CD4-positive, alpha-beta T cell treated with Interleukin-6 at 100 ng/mL for 8 hours (primary cell): ENCODE measurements at places on chromosomes 12 and 14.

DNA sequence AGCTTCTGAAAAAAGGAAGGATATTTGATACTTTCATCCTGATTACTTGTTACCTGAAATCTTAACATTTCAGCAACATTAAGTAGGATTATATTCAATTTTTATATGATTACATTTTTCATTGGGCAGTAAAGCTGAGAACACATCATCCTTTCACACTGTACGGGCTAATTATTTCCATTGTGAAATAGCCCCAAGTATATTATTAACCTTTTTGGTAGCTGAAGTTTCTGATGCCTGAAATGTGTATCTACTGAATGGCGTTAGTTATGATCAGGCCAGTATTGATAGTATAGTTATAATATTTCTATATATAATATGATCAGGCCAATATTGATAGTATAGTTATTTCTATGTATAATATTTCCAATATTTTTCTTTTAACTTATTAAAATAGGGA lies 10.1 kb downstream of the SPATS2 start:
- no peak for DNase-seq

DNA sequence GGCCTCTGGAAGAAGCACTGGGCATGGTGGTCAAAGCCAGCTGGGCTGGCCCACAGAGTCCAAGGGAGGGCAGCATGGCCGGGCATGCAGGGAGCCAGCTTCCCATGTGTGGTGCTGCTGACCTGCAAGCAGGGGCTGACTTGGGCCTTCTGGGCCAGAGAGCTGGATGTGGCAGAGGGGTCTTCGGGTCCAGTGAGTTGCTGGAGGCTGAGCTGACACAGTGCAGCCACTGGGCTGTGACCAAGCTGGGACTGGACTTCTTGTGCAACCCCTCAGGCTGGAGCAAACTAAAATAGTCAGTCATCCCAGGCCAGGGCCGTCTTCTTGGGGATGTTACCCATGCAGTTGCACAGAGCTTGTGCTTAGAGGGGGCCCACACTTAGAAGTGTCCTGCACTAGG lies 7.3 kb upstream of the RIN3 start:
- no peak for DNase-seq

GRCh38 chr12:12282761-12283425 lies 16.0 kb upstream of the LRP6 start:
- DNase-seq, result no peak

- DNase-seq, result no peak
These were observed 57.5 kb upstream of the PIWIL1 start for GRCh38 chr12:130280231-130280630.

GRCh38 chr12:106149096-106149784 lies 10.5 kb upstream of the NUAK1 start:
- DNase-seq, result no peak

GRCh38 chr14:97369901-97370300 lies 572.7 kb downstream of the VRK1 start:
- no peak for DNase-seq

GRCh38 chr14:91870001-91870400 lies 2.7 kb upstream of the TC2N start:
- DNase-seq, result peak; percentile 91

DNA sequence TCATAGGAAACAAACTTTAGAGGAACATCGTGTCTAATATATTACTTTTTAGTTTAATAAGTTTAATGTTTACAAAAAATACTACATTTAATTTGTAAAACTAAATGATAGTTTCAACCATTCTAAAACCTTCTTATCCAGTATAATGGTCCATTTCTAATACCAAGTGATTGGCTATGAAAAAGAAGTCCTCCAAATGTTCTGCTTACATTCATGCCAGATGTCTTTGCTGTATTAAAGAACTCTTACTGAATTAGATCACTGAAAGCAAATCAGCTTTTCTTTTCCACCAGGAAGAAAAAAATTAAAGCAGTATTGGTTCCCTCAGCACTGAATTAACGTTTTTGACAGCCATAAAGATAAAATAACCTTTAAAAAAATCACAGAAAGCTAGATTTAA lies 3.7 kb downstream of the NOVA1 start:
- DNase-seq, result no peak

DNA sequence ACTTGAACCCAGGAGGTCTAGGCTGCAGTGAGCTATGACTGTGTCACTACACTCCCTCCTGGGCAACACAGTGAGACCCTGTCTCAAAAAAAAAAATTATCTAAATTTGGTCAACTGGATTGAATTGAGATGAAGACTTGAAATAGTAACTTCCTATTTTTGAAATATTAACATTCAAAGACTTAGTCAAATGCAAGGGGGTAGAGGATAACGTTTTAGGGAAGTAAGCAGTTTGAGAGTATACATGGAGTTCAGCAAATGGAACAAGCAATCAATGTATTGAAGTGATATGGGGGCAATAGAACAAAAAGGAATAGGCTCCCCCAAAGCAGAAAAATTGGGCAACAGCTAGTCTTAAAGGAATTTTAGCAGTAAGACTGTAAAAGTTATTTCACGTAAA lies 4.6 kb upstream of the MFAP5 start:
- DNase-seq, result no peak

GRCh38 chr12:96473394-96474093 lies 15.8 kb upstream of the CFAP54 start:
- no peak for DNase-seq

- peak; percentile 24 for DNase-seq
These were observed 2.5 kb downstream of the ARHGAP9 start for GRCh38 chr12:57476993-57477709.

GRCh38 chr12:121184984-121185889 lies 24.7 kb upstream of the P2RX4 start:
- DNase-seq, result no peak

- peak; percentile 33 for DNase-seq
These were observed 596 bp downstream of the DLST start for GRCh38 chr14:74882103-74882920.

- DNase-seq, result no peak
These were observed 3.4 kb upstream of the FBXO34 start for GRCh38 chr14:55267820-55268219.

DNA sequence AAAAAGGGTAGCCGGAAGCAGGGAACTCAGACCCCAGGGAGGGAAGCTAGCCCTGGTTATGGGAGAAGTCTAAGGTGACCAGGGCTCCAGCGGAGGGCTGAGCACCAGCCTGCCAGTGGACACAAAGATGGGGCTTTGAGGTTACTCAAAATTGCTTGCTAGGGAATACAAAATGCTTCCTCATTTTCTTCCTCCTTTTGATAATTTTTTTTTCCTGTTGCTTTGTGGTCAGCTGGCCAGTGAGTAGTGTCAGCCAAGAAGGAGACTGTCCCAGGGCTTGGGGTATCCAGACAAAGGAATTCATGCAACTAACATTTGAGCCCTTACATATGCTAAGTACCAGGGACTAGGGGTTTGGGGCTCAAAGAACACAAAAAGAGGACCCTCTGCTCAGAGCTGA lies 206.2 kb downstream of the PPM1H start:
- DNase-seq, result no peak

DNA sequence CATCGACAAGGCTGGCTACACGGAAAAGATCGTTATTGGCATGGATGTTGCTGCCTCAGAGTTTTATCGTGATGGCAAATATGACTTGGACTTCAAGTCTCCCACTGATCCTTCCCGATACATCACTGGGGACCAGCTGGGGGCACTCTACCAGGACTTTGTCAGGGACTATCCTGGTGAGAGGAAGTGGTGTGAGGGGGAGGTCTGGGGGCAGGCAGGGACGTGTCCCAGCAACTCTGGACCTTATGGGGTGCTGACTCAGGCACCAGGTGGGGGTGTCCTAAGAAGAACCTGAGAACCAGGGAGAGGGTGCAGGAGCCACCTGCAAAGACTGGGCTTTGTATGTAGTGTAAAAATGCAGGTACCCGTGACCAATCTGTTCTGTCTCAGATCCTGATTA lies 5.2 kb downstream of the ENO2 start:
- no peak for DNase-seq

GRCh38 chr12:4579305-4580102 lies 17.5 kb downstream of the DYRK4 start:
- no peak for DNase-seq

GRCh38 chr12:8913702-8914032 lies 642 bp upstream of the PHC1 start:
- no peak for DNase-seq

DNA sequence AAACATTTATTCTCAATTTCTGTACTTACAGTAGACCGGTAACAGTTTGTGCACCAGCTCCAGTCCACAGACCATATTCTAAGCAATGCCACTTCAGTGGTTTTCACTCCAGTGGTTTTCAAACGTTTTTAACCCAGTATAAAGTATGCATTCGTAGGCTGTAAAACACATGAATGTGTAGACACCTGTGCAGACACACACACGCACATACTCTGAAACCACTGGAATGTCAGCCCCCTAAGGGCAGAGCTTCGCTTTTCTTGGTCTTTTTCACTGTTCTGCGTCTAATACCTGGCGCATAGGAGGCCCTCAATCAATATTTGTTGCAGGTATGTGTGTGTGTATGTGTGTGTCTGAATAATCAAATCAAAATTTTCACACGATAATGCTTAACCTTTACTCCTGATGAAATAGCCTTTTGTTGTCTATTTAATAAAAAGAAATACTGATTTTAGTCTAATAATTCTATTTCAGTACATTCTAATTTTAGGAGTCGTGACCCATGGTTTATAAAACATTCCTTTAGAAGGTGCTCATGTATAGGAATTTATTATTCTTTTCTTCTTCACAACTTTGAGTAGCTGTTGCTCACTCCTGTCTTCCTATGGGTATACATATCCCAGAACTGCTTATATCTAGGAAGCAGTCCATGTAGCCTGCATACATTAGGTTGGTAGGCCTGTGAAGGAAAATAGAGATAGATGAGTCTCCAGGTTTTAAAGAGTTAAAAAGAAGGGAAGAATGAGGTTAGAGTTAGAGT lies 73.6 kb upstream of the REP15 start:
- DNase-seq, result no peak
